Left cardiac atrium (tissue), 4 donors: ENCODE measurements at places on chromosomes 3 and 15.

DNA sequence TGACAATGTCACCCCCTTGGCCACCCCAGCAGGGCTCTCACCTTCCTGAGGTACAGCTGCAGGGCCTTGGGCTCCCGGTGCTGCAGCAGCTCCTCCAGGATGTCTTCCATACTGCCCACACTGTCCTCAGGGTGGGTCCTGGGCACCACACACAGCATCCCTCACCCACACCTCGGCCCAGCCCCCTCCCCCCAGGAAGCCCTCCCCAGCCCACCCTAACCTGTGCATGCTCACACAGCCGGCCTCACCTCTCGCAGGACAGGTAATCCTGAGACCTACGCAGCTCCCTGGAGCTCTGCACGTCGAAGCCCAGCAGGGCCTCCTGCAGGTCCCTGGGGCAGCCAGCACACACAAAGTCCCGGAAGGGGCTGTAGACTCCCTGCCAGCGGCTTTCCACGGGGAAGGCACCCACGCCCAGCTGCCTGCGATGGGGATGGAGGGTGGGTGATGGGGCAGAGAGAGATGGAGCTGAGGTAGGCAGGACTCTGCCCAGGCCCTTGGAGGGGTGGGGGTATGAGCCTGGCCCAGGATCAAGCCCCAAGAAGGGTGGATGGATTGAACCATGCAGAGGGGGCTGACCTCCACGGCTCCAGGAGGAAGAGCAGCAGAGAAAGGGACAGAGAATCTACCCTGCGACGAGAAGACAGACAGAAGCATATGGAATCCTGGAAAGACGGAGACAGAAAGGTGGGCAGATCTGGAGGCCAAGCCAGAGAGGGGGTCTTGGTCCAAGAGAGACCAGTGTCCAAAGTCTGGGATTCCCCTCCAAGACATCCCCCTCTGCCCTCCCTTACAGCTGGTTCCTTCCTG lies 16.7 kb downstream of the ALS2CL start:
- DNase-seq, result peak; percentile 20

DNA sequence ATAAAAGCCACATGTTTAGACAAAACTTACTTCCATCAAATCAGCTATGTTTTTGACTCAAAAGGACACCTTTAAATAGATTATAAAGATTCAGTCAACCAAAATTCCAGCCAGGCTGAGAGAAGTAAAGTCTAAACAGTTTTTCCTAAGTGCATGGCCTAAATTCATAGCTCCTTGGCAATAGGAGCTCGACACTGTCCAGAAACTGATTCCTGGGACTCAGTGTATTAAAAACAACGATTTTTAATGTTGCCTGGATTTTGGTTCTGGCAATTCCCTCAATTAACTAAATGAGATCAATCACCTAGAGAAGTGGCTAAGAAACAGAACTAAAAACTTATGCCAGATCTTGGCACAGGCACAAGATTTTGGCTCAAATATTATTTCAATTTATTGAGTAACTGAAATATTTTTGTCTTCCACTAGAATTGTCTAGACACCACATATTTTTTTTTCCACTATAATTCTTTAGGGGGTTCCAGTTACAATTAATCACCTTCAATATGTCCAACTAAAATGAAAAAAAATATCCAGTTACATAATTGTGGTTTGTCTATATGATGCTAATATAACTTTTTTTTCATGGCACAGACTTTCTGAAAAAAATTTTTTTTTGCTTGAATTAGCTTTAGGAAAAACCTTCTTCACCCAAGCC lies 135.9 kb downstream of the TFDP2 start:
- no peak for DNase-seq

DNA sequence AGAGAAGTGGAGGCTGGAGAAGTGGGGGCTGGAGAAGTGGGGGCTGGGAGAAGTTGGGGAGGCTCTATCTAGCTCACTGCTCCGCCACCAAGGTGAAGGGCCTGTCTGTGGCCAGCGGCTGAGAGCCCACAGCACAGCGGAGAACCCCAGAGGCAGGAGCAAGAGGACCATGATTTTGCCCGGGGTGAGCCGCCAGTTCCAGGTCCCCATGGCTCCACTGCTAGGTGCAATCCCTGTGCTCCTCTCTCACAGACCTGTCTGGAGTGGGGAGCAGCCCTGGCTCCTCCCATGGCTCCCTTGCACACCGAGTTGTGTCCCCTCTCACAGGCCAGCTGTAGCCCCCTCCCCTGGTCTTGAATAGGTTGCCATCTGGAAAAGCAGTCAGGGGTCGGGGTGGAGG lies 4.7 kb upstream of the NRROS start:
- DNase-seq, result no peak

DNA sequence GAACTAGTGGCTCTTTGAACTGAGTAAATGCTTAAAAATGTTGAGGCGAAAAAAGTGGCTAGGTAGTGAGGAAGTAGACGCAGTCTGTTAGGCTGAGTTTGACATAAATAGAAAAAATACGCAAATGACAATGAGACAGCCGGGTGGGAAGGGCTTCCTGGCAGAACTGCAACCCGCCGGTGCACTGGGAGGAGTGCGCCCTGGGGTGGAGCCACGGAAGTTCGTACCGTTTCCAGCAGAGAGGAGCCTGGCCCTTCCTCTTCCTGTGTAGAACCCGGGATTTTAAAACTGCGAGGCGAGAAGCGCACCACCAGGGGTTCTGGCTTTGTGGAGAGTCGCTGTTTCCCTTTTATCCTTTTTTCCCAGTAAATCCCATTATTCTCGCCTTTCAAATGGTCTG lies 602.6 kb downstream of the PYDC2 start:
- peak; percentile 24 for DNase-seq

- no peak for DNase-seq
Measured at GRCh38 chr3:72587282-72587681, 261.0 kb downstream of the SHQ1 start.

- peak; percentile 81 for DNase-seq
Measured at GRCh38 chr3:159604151-159604581, 384.5 kb upstream of the IL12A start.

DNA sequence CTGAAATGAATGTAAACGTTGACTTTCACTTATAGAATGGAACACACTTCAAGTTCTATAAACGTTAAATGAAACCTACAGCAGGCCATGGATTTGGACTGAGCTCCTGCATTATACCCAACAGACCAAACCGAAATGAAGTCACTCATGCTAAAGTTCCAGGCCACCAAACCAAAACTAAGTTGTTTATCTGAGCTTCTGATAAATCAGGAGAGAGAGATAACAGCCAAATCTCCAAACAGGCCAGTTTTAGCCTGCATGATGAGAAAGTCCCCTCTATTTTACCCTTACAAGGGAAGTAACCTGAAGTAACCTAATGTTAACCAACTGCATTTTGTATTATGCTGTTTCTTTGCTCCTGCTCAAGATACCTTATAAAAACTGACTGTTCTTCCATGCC lies 44.5 kb downstream of the DCUN1D1 start:
- DNase-seq, result no peak

DNA sequence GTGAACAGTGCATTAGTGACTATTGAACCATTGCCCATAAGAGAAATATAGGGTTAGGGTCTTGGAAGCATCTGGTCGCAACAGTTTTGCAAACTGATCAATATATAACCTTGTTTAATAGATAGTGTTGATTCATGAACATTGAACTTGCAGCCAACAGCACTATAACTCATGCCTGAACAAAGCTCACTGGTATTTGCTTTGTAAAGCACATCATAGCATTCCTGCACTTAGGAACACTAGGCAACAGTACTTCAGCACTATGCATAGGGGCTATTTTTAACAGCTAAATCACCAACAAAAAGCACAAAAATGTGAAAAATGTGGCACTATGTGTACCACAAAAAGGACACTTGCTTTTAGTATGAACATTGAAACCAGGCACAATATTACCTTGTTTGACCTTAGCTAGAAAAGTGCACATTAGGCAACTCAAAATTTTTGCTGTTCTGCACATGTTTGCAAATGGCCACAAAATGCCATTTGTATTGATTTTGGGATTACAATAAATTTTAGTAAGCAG lies 68.0 kb downstream of the OXNAD1 start:
- DNase-seq, result no peak

DNA sequence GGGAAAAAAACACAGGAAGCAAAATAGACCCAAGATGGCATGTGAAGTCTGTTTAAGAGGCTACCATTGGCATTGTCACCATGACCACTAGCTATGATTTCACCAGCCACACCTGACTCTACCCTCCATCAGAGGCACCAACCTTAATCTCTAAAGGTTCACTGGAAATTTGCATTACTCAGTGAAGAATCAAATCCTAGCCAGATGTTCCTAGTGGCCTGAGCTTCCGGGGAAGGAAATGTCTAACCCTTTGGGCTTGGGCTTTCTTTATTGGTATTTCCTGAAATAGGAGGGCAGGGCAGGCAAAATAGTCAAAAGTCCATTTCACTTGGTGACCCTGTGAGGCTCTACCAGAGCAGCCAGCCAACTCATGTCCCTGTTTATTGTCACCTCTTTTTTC lies 110.9 kb upstream of the PHLDB2 start:
- DNase-seq, result no peak

DNA sequence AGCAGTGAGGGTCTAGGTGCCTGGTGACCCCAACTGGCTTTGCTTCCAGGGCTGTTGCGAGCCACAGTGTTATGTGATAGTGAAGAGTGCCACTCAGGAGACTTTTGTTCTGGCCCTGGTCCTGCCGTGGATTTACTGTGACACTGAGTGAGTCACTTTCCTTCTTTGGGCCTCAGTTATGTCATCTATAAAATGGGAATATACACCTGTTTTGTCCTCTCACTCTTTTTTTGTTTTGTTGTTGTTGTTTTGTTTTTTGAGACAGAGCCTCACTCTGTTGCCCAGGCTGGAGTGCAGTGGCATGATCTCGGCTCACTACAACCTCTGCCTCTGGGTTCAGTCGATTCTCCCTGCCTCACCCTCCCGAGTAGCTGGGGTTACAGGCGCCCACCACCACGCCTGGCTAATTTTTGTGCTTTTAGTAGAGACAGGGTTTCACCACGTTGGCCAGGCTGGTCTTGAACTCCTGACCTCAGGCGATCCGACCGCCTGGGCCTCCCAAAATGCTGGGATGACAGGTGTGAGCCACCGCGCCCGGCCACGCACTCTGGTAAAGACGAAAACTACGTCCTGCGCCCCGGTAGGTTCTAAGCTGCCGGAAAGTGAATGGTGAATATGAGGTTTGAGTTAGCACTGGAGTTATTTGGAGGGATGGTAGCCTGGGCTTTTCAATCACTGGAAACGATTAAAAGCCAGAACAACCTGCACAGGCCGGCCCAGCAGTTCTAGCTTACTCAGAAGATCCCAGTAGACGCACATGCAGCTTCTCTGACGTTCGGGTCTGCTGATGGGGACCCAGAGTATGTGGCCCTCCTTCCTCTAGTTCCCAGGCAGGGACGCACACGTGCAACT lies 46.6 kb downstream of the BDH1 start:
- no peak for DNase-seq

- DNase-seq, result no peak
Measured at GRCh38 chr3:194561306-194561974, 71.8 kb downstream of the TMEM44 start.

DNA sequence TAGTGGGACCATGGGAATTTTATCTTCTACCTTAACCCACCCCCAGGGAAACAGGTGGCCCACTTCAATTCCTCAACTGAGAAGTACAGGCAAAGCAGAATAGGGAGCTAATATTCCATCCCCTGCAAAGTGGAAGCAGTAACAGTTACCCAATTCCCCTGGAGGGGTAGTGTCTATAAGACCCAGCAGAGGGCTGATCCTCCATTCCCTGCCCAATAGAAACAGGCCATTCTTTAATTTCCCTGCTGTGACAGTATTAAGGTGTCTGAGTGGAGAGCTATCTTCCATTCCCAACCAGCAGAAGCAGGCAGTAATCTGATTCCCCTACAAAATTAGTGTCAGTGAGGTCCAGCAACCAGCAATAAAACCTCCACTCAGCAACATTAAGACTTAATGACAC lies 219.8 kb downstream of the ULK4 start:
- DNase-seq, result no peak

DNA sequence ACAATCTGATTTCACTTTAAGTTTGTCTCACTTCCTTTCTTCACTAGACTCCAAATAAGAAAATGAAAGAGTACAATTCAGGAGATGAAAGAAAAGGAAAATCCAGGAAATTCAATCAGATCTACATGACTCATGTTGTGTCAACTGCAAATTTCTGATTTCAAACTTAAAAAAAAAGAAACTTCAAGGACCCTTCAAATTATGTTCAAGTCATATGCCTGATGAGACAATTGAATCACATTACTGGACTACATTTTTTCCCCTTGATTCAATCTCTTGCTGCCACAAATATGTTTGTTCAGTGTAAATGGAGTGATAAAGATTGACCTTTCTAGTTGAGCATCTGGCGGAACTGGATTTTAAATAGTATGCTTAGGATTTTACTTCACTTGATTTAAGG lies 37.4 kb downstream of the FRMD5 start:
- DNase-seq, result no peak

- no peak for DNase-seq
Measured at GRCh38 chr3:155646128-155646527, 98.7 kb downstream of the PLCH1 start.

- no peak for DNase-seq
Measured at GRCh38 chr3:135238236-135238830, 443.3 kb downstream of the EPHB1 start.

GRCh38 chr3:149203758-149204157 lies 17.9 kb downstream of the CP start:
- no peak for DNase-seq

DNA sequence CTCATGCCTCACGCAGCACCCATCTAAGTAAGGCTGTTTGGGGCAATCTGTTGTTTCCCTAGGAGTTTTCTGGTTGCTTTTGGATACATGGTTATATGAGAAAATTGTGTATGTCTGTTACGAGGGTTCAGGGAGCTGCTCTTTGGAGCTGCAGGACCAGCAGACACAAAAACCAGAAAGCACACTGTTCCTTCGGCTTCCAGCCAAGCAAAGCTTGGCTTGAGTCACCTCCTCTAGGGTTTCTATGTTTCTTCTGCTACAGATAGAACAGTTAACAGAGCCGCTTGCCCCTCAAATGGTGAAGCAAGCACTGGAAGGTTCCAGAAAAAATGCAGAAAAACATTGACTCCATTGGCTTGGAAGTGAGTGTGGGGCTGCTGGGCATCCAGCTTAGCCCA lies 49.2 kb upstream of the CTDSPL start:
- DNase-seq, result peak; percentile 39

DNA sequence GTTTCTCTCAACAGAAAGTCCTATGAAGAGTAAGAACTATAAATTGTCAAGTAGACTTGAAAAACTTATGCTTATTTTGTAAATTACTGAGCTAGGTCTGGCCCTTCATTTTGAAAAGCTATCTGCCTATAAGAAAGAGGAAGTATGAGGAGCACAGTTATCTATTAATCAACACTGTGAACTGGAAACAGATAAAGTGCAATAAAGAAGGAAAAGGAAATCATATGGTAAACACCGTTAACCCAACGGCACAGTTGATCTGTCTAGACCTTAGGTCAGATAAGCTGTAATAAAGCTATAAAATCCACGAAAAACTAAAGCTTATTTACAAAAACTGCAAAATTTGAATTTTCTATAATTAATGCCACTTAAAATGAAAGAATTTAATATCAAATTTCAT lies 242.5 kb downstream of the ZBTB20 start:
- DNase-seq, result no peak

DNA sequence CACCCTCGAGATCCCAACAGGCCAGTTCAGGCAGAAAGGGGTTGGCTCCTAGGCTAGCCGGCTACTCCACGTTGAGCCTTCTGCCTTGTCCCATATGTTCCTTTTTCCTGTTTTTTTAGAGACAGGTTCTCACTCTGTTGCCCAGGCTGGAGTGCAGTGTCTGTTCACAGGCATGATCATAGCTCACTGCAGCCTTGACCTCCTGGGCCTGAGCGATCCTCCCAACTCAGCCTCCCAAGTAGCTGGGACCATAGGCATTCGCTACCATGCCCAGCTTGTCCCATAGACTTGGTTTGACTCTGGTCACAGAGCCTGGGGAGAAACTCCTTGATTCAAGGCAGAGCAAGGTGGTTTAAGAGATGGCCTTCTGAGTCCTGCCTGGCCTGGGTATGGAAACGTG lies 32.3 kb downstream of the ZNF710 start:
- DNase-seq, result no peak
